GM12878 (cell line): ENCODE measurements at places on chromosomes 5 and 9.

- no peak for DNase-seq
Measured at GRCh38 chr9:83572524-83572923, 34.3 kb upstream of the FRMD3 start.

- DNase-seq, result peak; percentile 64
Measured at GRCh38 chr5:100890461-100891008, 12.5 kb downstream of the ST8SIA4 start.

DNA sequence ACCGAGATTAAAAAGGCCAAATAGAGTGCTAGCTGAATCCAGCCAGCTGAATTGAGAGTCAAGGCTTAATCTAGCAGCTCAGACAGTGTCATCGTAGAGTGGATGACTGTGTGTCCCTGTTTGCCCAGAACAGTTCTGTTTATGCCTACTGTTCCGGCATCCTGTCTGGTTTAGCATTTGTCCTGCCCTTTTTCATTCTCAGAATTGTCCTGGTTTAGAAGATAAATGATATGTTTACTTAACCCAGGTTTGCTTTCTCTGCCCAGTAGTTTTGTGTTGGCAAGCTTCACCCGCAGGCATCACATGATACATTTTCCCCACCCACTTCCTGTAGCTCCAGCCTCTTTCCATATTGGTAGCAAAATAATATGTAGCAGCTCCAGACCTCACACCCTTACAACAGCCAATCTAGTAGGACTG is 41.3 kb upstream of the ZSWIM6 start:
- DNase-seq, result no peak

GRCh38 chr9:37905776-37906175 is 1.8 kb upstream of the SLC25A51 start:
- DNase-seq, result no peak

- no peak for DNase-seq
Measured at GRCh38 chr9:129551393-129551973, 69.4 kb downstream of the C9orf50 start.

DNA sequence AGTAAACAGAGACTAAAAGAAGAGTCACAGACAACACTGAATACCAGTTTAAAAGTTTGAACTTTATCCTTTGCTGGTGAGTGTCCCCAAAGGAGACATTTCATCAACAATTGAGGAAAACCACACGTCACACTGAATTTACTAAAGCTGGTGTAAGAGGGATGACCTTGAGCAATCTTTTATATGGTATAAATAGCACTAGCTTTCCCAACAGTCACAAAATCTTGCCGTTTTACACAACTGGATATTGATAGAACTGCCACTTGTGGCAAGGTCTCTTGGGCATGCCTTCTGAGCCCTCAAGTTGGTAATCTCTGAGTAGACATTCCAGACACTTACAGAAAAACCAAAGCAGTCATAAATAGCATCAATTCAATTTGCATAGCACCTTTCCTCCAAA is 311.5 kb upstream of the TARS1 start:
- DNase-seq, result no peak

GRCh38 chr5:92313385-92313784 is 930.3 kb upstream of the ARRDC3 start:
- no peak for DNase-seq
